ENCODE measurements at places on chromosomes 13 and 19.

GRCh38 chr13:74115133-74115532 is 19.1 kb downstream of the KLF12 start:
- peak; percentile 50 for DNase-seq

DNA sequence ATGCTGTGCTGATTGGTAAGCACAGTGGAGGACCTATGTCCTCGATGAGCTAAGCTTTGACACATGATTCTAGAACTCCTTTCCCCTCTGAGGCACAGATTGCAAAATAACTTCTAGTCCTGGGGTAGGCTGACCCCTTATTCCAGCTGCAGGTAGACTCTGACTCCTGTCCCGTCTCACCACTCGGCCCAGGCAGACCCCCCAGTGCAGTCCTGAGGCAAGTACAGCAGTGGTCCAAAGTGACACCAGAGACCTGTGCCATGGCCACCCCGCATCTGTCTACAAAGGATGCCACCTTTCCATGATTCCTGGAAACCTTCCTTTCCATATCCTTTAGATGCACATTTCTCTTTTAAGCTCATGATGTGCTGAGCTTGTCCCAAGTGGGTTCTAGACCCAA is 482.5 kb downstream of the ZNF536 start:
- DNase-seq = no peak

DNA sequence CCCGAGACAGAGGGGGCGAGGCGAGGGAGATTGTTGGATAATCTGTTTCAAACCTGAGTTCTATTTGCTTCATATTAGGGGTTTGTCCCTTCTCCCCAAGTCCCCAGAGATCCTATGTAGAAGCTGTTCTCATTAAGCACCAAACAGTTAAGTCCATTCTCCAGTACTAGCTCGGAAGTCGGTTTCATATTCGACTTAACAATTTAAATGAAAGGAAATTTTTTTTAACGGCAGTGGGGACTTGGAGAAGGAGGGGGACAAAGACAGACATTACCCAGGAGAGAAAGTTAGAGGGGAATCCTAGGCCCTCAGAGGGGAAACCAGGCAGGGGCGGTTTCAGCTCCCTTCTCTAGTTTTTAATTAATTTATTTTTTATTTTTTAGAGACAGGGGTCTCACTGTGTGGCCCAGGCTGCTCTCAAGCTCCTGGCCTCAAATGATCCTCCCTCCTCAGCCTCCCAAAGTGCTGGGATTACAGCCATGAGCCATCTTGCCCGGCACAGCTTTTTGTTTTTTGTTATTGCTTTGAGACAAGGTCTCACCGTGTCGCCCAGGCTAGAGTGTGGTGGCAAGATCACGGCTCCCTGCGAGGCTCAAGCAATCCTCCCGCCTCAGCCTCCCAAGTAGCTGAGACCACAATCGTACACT is 13.7 kb upstream of the TLE2 start:
- DNase-seq = no peak

GRCh38 chr13:99663908-99664307 is 162.6 kb downstream of the TM9SF2 start:
- DNase-seq = no peak

DNA sequence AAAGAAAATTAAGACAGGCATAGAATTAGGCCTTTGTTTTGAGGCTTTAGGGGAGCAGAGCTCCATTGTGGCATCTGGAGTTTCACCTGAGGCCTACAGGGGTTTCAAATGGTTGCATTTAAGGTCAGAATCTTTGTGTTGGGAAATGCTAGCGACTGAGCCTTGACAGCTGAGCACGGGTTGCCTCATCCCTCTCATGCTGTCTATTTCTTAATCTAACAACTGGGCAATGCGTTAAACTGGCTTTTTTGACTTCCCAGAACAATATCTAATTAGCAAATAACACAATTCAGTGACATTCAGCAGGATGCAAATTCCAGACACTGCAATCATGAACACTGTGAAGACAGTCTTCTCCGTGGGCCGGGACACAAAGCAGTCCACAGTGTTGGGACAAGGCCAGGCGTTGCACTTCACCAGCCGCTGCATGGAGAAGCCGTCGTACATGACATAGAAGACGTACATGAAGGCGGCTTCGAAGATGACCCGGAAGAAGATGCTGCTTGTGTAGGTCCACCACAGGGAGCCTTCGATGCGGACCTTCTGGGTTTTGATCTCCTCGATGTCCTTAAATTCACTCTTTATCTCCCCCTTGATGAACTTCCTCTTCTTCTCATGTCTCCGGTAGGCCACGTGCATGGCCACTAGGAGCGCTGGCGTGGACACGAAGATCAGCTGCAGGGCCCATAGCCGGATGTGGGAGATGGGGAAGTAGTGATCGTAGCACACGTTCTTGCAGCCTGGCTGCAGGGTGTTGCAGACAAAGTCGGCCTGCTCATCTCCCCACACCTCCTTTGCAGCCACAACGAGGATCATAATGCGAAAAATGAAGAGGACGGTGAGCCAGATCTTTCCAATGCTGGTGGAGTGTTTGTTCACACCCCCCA is 3.8 kb downstream of the GJB2 start:
- DNase-seq = no peak

Data from kidney capillary endothelial cell (primary cell).